Foreskin fibroblast (primary cell): ENCODE measurements at places on chromosomes 7 and 10.

GRCh38 chr10:26516540-26517101 lies 78.5 kb downstream of the APBB1IP start:
- DNase-seq = no peak

GRCh38 chr7:133664528-133664927 lies 411.6 kb downstream of the EXOC4 start:
- no peak for DNase-seq

DNA sequence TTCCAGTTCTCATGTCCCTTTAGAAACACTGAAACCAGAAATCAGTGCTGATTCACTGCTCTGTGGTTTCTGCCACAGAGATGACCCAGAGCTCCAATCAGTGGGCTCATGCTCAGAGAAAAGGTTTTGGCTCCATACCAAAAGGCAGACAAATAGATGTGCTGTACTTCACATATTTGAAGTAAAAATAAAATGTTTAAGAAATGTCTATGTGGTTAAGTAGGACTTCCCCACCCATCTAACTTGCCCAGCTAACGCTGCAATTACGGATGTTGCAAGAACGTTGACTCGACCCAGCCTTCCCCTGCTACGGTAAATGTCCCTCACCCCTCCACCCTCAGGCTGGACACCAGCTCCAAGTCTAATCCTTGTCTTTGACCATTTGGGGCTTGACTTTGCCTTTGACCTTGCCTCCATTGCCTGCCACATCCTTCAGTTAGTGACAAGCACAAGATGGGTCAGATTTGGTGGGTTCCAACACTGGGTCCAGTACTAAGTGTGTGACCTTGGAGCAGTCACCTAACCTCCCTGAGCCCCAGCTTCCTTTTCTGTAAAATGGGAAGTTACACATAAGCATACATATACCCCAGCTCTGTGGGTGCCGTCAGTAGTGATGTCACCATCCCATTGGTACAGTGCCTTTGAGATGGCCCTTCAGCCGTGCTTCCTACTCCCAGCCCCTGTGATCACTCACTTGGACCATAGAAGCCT lies 95.8 kb downstream of the CHST15 start:
- DNase-seq = peak; percentile 93

GRCh38 chr10:72459301-72459700 lies 104.6 kb upstream of the DNAJB12 start:
- no peak for DNase-seq

- DNase-seq = no peak
Measured at GRCh38 chr7:127766831-127767459, 115.0 kb downstream of the SND1 start.

DNA sequence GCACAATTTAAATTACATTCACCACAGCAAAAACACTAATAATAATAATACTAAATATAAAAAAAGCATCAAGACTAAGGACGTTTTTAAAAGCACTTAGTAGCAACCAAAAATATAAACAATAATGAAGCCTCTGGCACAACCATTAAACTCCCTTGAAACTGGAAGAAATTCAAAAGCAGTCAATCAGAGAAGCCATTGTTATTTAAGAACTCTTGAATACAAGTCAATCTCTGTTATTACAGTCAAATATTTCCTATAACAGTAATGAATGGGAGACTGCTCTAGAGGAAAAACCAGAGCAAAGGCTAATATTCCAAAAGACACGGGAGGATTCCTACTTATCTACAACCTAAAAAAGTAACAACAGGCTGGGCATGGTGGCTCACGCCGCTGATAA lies 164.2 kb downstream of the KMT2E start:
- DNase-seq = no peak

- no peak for DNase-seq
Measured at GRCh38 chr7:37784015-37784414, 64.4 kb upstream of the NME8 start.

- DNase-seq = no peak
Measured at GRCh38 chr7:42792841-42793240, 119.0 kb downstream of the C7orf25 start.

GRCh38 chr7:50185208-50185607 lies 92.2 kb upstream of the ZPBP start:
- no peak for DNase-seq
